ENCODE measurements at places on chromosomes 6 and 20.

DNA sequence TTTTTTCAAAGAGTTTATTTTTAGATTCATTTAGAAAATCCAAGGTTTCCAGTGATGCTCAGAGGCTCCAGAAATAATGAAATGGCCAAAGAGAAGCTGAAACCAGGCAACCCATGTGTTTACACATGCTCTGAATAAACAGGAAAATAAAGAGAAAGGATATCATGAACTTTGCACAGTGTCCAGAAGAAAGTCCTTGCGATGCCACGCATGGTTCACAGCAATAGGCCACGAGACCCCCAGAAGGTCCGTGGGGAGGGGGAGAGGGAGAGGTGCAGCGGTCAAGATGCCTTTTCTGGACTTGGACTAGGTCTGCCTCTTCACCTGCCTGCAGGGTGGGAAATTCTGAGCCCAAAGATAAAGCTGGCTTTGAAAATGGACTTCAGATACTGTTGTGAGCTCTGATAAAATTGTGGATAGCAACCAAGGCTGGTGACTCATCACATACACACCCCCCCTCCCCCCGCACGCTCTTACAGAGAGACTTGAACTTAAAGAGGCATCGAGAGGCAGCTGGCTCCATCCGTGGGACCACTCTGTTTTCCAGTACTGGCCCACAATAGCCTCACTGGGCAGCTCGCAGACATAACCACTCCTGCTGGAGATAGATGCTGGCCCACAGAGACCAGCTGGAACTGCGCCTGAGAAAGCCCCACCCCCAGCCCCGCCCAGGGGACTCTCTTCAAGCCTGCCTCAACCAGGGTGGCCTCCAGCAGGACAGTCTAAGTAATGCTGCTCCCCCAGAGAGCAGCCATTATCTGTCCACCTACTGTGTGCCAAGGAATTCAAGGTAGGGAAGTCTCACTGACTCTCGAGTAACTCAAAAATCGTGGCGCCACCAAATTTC lies 21.2 kb upstream of the NFATC2 start:
- DNase-seq = no peak

DNA sequence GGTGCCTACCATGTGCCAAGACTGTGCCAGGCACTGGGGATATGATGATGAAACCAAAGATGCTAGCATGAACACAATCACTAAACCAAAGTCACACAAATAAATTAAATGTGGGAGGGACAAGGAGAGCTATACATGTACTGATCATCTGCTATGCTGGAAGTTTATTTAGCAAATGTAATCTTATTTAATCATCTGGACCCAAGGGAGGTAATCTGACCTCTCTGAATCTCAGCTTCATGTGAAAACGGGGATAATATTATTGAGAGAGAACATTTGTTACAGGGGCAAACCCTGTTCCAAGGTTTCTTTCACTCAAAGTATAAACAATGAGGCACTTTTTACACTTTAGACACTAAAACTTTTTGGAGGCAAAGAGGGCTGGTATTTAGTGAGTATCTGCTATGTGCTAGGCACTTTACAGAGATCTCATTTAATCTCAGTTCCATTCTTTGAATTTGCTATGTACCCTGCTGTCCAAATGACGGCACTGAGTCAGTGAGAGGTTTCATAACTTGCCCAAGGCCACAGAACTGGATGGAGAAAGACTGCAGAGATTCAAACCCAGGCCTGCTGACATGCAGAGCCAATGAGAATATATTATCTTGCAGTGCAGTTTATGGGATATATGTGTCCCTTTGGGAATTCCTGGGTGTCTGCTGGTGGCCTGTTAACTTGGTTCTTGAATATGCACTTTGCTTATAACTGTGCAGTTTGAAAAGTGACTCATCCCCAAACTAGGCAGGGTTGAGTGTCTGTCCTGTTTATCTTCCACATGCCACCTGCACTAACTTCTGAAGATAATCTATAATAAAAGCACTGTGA lies 3.3 kb upstream of the ASXL1 start:
- DNase-seq = no peak

DNA sequence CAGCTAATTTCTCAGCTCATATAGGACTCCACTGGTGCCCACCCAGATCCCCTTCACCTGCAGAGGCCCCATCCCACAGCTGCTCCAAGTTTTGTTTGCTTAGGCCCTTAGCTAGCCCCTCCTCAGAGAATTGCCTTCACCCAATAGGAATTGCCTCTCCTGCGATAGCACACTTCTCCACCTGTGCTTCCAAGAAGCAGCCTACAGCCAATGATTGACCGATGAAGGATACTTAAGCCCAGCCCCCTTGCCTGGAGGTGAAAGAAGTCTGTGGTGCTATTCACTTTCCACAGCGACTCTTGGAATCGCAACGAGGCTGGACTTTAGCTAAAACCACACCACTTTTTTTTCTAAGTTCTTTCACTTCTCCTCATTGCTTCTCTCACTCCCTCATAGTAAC lies 353.2 kb upstream of the BTBD3 start:
- DNase-seq = no peak

DNA sequence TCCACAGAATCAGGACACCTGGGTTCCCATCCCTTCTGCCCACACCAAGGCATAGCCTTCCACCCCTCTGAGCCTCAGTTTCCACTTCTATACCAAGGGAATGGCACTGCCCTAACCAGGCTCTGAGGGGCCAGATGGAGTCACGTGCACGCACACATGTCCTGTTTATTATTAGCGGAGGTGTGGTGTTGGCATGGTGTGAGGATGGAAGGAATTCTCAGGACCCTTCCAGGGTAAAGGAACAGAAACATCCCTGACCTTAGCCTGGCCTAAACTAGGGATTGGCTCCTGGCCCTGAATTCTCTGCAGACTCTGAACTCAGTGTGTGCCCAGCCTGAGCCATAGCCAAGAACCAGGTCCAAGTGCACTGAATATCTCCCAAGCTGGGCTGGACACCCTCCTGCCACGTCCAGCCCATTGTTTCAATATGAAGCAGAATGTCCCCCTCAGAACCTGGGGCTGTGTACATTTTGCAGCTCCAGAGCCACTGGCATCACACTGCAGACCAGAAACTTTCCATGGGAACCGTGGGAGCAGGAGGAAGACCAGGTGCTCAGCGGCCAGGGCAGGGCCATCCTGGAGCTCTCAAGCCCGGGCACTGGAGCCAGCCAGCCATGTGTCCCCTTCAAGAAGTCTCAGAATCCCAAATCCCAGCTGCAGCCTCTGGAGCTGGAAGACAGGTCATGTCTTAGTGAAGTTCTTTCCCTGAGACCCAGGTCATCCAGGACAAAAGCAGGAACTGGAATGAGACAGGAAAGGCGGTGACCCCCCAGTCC lies 208.4 kb downstream of the ANKRD60 start:
- DNase-seq = no peak
